CD4-positive, alpha-beta T cell (primary cell): ENCODE measurements at places on chromosomes 5 and 9. TPM values are rescaled to one million over a fixed set of nuclear protein-coding genes. Genes with fewer than 3 reads are reported as not detected.
A peak's percentile ranks its signal among the peaks of the same experiment; 100 is the strongest.

GRCh38 chr9:76576344-76576743 lies 117.4 kb downstream of the GCNT1 start:
- peaks cover 2% of the 10 kb centered on the region for H3K4me1 ChIP-seq
- H3K27ac ChIP-seq = no peak overlapping the region
- no peak overlapping the region for H3K4me3 ChIP-seq
- peaks cover 19% of the 10 kb centered on the region for H3K27me3 ChIP-seq

DNA sequence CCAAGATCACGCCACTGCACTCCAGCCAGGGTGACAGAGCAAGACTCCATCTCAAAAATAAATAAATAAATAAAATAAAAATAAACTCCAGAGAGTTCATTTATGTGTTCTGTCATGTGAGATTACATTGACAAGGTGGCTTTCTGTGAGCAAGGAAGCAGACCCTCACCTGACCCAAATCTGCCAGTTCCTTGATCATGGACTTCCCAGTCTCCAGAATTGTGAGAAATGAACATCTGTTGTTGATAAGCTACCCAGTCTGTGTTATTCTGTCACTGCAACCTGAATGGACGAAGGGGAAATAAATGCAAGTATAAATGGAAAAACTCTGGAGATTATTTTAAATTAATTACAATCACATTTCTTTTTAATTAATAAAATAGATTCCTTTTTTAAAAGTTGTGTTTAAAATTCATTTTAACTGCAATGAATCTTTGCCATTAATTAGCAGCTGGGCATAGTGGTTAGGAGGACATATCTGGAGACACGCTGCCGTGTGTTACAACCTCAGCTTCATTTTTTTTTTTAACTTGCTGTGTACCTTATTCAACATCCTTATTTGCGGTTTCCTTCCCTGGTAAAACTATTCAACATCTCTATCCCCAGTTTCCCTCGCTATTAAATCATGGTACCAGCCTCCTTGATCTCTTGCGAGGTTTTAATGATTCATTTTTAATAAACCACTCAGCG lies 376.4 kb downstream of the CHSY3 start:
- H3K4me1 ChIP-seq = no peaks in the 10 kb centered on the region
- no peak overlapping the region for H3K27ac ChIP-seq
- no peak for DNase-seq
- H3K27me3 ChIP-seq = no peaks in the 10 kb centered on the region
- no peaks in the 10 kb centered on the region for H3K36me3 ChIP-seq

DNA sequence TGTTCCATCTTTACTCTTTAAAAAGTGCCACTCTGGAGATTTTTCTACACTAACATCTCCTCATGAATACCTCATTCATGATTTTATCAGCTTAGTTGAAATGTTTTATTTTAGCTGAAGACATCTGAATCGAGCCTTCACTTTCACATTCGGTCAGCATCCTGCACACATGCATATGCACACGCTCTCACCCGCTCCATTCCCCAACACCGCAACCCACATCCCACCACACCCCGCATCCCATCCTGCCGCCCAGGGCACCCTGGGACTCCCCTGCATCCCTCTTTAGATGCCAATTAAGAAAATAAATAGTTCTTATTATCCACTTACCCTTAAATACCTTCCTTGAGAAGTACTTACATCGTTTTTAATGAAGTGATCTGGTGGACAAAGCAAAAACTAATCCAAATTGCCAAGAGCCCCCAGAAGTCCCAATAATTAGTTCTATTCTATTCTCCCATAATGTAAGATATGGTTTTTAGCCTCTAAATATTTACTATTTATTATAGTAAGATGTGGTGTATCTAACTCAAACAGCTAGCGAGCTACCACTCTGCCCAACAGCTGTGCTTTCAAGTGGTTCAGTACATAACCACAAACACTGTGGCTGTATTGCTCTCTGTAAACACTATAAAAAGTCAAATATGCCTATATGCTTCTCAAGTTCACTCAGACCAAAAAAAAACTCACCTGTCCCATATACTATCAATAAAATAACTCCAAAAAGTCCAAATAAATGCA lies 38.2 kb downstream of the GZMK start:
- H3K4me3 ChIP-seq = peak overlapping the region; percentile 42
- no peaks in the 10 kb centered on the region for H3K27me3 ChIP-seq
- peaks cover 22% of the 10 kb centered on the region for H3K4me1 ChIP-seq
- no peaks in the 10 kb centered on the region for H3K36me3 ChIP-seq

GRCh38 chr5:124544366-124545055 lies 201.9 kb downstream of the ZNF608 start:
- no peak overlapping the region for H3K4me3 ChIP-seq
- DNase-seq = no peak
- H3K27me3 ChIP-seq = no peaks in the 10 kb centered on the region
- no peaks in the 10 kb centered on the region for H3K4me1 ChIP-seq

DNA sequence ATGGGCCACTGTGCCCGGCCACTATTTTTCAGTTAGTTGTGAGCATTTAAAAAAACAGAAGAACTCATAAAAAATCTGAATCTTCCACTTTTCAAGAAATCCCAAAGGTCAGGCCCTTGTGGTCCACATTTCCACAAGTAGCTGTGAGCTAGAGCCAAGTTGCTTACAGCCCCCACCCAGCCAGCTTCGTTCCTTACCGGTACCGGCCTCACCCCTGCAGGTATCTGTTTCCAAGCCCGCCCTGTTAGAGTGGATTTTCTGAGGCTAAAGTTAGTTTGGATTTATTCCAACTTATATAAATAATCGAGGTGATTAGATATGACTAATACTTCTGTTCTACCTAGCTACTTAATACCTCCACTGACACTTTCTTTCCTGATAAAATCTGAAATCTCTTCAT lies 81.0 kb downstream of the F2RL2 start:
- no peaks in the 10 kb centered on the region for H3K27me3 ChIP-seq
- no peak overlapping the region for H3K4me3 ChIP-seq
- H3K27ac ChIP-seq = peak overlapping the region; percentile 77

DNA sequence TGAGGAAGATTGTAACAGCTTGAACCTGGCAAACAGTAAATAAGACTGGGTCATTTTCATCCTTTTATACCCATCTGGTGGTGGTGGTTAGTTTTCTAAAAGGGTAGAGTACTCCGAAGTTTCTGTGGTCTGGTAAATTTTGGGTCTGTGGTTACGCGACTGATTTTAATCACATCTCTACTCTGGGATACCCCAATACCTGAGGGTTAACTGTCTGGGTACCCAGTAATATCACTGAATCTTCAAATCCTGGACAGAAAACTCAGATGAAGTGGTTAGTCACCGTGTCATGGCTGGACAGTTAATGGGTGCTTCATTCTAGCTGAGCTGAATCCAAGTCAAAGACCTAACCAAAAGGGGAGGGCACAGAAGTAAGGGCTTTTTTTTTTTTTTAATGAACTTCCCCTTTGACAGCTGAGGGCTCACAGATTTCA lies 474.2 kb downstream of the GADD45G start:
- no peak for DNase-seq
- no peaks in the 10 kb centered on the region for H3K27me3 ChIP-seq
- no peaks in the 10 kb centered on the region for H3K4me1 ChIP-seq
- H3K4me3 ChIP-seq = no peak overlapping the region
- no peaks in the 10 kb centered on the region for H3K36me3 ChIP-seq

DNA sequence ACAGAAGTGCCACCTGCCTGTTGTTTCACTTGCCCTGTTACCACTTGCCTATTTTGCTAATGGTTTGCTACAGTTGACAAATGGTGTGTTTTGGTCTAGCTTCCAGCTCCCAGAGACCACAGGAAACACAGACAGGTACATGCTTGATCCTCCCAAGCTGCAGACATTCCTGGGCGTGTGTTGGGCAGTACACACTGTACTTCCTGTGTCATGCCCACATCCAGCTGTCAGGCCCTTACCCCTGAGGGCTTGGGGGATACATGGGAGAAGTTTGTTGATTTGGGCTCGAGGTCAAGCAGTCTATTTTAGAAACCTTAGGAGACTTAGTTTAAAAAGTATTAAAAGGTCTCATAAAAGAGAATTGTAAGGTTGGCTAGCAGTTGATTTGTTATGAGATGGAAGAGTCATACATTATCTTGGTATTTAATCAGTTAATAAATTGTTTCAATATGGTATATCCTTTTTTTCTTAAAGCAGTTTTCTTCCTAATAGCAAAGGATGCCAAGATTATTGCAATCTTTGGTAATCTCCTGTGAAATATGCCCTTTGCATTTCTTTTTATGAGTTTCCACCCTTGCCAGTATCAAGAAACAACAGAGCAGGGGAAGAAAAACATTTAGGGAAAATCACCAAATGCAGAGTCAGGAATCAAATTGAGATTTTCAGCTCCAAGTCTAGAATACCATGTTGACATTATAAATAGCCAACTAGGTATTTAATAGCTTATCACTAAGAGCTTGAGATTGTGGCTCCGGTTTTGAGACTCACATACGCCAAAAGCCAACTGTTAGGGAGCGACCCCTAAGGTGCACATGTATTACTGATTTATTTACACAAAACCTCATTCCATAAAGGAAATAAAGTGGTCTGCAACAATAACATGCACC lies 52.3 kb upstream of the CD180 start:
- peaks cover 12% of the 10 kb centered on the region for H3K4me1 ChIP-seq
- H3K36me3 ChIP-seq = no peaks in the 10 kb centered on the region
- H3K4me3 ChIP-seq = no peak overlapping the region
- DNase-seq = no peak

The GLRA1 gene
- not detected for total RNA-seq

The SEMA6A gene
- not detected for total RNA-seq

The NAA35 gene
- total RNA-seq = 19.4 TPM
